ENCODE measurements at places on chromosomes 13 and 19.

- DNase-seq: peak; percentile 84
These were observed 43.4 kb upstream of the PDCD5 start for GRCh38 chr19:32537580-32537979.

- no peak for DNase-seq
These were observed 431.1 kb downstream of the EFNB2 start for GRCh38 chr13:106104281-106104901.

GRCh38 chr19:33627526-33627925, 5.8 kb downstream of the CHST8 start:
- no peak for DNase-seq

GRCh38 chr19:11087870-11088505, 1.3 kb upstream of the LDLR start:
- DNase-seq: no peak

- DNase-seq: no peak
These were observed 21.8 kb downstream of the NOSIP start for GRCh38 chr19:49558591-49558990.

- no peak for DNase-seq
These were observed 102.9 kb downstream of the TEX26 start for GRCh38 chr13:31035185-31035965.

- DNase-seq: peak; percentile 40
These were observed 1246.5 kb downstream of the UQCRFS1 start for GRCh38 chr19:27966390-27966816.

DNA sequence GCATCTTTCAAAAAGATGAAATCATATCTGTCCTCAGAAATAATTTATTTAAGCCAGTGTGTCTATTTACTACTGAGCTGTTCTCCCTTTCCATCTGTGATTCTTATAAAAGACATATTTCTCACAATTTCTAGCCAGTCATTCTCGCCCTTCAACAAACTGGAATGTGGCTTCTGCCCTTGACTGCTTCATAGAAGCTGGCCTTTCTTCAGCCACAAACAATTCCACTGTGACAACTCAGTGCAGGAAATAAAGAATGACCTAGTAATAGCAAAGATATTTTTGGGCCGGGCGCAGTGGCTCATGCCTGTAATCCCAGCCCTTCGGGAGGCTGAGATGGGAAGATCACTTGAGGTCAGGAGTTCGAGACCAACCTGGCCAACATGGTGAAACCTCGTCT, 655.5 kb downstream of the PCDH9 start:
- DNase-seq: no peak

GRCh38 chr19:56079609-56080008, 41.5 kb downstream of the ZNF787 start:
- DNase-seq: no peak

DNA sequence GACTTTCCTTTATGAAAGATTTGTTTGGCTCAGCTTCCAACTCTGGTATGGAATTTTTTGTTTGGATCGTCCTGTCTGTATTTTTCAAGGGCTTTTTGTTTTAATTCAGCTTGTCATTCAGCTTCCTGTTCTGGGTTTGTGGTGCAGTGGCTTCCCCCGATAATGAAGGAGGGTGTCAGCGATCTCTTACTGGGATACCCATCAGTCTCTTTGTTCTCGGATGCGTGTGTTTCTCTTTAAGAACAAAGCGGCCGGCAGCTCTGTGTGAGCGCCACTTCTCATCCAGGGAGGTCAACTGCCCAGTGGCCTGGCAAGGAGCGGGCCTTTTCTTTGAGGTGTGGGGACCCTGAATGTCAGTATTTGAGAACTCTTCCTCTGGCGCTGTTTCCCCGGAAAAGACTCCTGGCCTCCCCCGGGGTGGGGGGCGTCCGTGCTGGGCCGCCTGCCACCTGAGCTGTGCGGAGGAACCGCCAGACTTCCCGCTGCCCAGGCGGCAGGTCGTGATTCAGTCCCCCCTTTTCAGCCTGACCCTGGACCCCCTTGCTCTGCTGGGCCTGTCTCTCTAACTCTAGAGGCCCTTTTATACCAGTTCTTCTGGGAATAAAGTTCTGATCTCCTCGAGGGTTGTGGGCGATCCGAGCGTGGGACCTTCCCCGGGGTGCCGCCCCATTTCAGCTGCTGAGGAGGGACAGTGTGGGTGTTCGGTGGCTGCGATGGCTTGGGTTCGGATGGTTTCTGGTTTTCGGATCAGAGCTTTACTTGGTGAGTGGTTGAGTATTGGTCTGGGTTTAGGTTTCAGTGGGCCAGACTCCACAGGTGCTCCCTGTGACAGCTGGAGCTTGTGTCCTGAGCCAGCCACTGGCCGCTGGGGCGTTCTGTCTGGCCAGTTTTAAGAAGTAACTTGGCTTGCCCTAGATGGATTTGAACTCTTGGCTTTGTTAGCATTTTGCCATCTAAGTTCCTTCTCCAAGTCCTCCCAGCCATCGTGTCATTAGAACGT, 3.4 kb downstream of the SF3A2 start:
- DNase-seq: no peak

DNA sequence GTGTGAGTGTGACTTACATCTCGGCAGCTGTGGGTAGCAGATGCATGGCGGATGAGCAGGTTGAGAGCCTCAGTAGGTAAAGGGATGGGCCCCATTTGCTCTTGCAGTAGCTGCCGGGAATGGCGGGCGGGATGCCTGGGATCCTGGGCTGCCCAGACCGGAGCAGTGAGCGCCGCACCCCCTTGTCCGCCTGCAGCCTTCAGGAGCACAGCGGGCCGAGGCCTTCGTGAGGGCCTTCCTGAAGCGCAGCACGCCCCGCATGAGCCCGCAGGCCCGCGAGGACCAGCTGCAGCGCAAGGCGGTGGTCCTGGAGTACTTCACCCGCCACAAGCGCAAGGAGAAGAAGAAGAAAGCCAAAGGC, 4.1 kb downstream of the POP4 start:
- DNase-seq: no peak

DNA sequence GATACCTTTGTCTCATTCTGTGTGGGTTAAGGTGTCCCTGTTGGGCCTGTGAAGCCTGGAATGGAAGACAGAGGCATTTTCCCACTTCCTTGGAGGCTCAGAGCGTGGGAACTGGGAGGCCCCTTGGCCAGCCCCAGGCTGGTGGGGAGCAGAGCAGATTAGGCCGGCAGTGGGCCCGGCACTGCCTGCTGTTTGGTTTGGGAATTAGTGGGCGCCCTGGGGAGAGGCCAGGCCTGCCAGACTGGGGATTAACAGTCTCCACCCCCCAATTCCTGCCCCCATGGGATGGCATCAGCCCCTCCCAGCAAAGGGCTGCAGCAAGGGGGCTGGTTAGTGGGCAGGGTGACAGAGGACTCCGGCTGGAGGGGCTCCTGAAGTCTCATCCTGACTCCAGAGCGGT, 3.1 kb upstream of the BEST2 start:
- DNase-seq: no peak

DNA sequence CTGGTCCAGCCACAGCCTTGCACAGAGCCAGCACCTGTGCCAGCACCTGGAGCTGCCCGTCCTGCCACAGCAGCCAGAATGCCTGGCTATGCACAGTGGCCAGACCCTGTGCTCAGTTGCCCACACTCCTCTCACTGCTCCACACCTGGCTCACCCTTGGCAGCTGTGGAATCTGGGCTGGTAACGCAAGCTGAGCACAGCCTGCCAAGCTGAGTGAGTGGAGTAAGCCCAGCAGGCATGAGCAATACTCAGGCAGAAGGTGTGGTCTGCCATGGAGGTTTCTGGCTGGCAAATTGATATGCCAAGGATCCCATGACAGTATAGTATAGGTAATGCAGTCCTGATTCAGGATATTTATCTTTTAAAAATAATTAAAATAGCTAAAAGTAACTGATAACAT, 122.2 kb downstream of the PCDH9 start:
- DNase-seq: no peak

DNA sequence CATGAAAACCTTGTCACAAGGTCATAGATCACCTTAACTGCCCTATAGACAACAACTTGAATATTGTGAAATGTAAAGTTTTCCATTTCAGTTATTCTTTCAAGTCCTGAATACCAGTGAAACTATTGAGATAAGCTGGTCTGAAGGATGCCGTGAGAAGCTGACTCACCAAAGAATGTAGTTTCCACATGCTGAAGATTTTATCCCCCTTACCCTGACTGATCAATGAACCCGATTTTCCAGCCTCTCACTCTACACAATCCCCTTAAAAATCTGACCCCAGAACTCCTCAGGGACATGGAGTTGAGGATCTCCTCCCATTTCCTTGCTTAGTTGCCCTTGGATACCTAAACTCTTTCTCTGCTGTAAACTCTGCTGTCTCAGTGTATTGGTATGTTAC, 67.5 kb downstream of the POSTN start:
- DNase-seq: no peak

DNA sequence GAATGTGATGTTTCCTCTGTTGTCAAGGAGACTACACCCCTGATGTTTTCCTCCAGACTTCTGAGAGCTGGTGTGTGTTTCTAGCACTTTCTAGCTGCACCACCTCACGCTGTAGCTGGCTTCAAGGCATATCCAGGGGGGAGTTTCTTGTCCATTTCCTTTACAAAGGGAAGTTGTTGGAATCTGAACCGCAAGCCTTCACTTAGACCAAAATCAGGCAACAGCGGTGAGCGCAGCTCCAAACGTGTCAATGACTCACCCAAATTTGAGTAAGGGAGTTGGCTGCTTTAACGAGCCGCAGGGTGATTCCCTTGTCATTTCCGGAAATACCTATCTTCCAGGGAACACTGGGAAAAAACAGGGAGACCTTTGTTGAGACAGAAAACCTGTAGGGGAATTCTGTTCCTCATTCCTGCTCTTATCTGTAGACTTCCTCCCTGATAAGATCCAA, 2.5 kb downstream of the LDLR start:
- DNase-seq: no peak

DNA sequence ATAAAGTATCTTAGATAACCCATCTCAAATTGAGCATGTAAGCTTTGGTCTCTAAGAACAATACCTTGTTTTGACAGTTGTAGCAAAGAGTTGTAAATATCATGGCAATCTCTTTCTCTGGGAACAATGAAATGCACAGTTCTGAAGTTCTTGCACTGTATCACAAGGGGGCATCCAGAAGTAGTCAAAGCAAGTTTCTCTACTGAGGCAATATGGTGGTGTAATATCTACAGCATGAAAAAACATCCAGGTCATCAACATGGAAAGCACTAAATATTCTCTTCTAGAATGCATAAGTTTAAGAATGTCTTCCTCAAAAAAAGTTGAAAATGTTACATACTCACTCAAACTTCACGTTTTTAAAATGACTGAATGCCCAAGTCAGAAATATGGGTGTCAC, 19.6 kb downstream of the MTMR6 start:
- no peak for DNase-seq

DNA sequence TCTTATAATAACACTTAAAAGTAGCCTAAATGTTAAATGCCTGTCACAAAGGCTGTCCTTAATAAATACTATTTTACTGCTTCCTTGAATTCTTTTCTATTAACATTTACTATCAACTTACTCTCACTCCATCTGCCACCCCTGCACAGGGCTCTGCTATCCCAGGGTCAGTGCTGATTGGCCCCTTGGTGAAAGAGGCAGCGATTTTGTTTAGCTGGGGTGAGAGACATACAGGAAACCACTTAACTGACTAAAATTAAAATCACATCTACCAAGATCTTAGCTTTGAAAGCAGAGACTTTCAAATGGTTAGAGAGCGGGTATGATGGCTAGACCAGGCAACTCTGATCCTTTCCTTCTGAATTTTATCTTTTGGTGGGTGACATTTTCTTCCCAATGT, 149.9 kb upstream of the HTR2A start:
- DNase-seq: no peak

DNA sequence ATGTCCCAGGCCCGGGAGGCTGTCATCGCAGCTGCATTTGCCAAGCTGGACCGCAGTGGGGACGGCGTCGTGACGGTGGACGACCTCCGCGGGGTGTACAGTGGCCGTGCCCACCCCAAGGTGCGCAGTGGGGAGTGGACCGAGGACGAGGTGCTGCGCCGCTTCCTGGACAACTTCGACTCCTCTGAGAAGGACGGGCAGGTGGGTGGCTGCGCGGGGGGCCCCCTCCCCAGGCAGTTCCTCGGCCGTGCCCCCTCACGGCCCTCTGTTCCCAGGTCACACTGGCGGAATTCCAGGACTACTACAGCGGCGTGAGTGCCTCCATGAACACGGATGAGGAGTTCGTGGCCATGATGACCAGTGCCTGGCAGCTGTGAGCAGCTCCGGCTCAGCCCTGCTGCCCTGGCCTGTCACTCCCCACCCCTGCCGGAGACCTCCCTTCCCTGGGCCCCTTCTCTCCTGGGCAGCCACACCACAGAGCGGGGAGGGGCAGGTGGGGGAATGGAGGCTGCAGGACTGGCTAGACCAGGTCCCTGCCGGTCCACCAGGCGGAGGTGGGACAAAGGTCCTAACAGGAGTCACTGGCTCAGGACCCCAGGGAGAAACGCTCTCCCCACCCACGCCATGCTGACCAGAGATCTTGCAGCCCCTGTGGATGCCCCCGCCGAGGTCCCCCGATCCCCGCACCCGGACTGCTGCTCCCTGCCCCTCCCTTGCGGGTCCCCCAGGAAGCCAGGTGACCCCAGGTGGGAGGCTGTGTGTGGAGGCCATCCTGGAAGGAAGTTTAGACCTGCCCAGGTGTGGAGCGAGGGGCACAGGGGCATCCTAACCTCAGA, 1.1 kb downstream of the CAPS start:
- DNase-seq: no peak

DNA sequence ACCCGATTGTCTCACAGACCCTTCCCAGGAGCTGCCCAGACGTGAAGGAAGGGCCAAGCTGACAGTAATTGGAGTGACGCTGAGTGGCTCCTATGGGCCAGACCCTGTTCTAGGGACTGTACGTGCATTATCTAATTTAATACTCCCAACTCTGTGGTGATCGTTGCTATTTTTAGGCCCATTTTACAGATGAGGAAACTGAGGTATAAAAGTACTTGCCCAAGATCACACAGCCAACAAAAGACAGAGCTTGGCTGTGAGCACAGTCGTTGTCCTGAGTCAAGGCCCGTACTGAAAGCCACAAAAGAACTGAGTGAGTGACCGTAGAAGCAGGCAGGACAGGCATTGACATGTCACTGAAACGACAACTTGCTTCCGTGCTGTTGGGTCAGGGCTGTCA, 74.7 kb downstream of the ERICH6B start:
- DNase-seq: no peak

- no peak for DNase-seq
These were observed 19.9 kb upstream of the FBXO27 start for GRCh38 chr19:39052243-39052746.

DNA sequence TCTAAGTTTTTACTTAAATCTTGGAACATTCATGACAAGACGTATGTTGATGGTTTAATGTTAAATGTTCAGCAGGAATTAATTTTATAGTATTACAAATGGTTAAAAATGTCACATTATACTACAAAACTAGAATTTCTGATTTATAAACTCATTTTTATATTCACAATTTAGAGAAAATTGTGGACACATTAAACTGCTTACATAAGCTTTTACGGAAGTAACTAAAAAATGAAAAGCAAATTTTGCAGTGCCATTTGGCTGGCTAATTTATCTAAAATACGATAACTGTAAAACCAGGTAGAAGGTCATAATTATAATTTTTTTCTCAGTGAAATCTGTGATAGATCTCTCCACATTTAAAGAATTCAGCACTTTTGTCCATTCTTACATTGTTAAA, 190.2 kb upstream of the GPC6 start:
- no peak for DNase-seq
